ENCODE measurements at places on chromosomes 12 and 14. TPM values are rescaled to one million over a fixed set of nuclear protein-coding genes. Genes with fewer than 3 reads are reported as not detected.

APEX1 gene
- total RNA-seq, result 63.1 TPM

WIF1 gene
- total RNA-seq, result not detected

PRPH gene
- not detected for total RNA-seq

ACVRL1 gene
- 680 TPM for total RNA-seq

TMEM179 gene
- total RNA-seq, result not detected

TWF1 gene
- 157 TPM for total RNA-seq

CD163 gene
- not detected for total RNA-seq

USP5 gene
- 85.3 TPM for total RNA-seq

LBHD2 gene
- total RNA-seq, result not detected

DNAJC22 gene
- 1.1 TPM for total RNA-seq

PYGL gene
- total RNA-seq, result 99.6 TPM

SYNDIG1L gene
- not detected for total RNA-seq

CELA1 gene
- not detected for total RNA-seq

POTEM gene
- not detected for total RNA-seq

MYBPC1 gene
- total RNA-seq, result not detected

LMNTD1 gene
- 0.19 TPM for total RNA-seq

LRP1-AS gene
- total RNA-seq, result not detected

IFNG-AS1 gene
- total RNA-seq, result not detected

TBC1D30 gene
- total RNA-seq, result 19.6 TPM

KRT85 gene
- not detected for total RNA-seq

Measured in dermis blood vessel endothelial cell (primary cell).